ENCODE measurements at places on chromosomes 1 and 21. TPM values are rescaled to one million over a fixed set of nuclear protein-coding genes. Genes with fewer than 3 reads are reported as not detected.

The OR2L2 gene
- not detected for total RNA-seq

DNA sequence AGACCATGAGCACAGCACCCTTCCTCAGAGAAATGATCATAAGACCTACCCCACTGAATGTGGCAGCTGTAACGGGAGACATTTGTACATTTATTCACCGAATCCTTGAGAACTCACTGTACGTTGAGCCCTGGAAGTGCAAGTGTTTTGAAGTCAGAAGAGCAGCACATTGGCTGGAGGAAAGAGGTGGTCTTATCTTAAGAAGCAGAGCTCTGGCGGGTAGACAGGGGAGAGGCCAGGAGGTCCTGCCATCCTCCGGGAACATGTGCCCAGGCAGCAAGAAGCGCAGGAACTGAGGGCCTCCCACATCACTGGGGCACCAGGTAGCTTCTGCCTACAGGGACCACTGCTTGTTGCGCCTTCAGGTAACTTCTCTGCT is 169.2 kb upstream of the IRF2BP2 start:
- H3K27me3 ChIP-seq: peaks cover 50% of the 10 kb centered on the region
- no peaks in the 10 kb centered on the region for H3K4me1 ChIP-seq
- DNase-seq: no peak
- no peak overlapping the region for H3K27ac ChIP-seq
- H3K36me3 ChIP-seq: no peaks in the 10 kb centered on the region

The LCE1C gene
- not detected for total RNA-seq

The FMOD gene
- total RNA-seq: not detected

GRCh38 chr1:155255243-155256007 is at the start of gene ENTREP3:
Gene ENTREP3, minus strand, starts transcription at chr1:155255483. Its CDS starts 606 bp downstream, at chr1:155254877.
- H3K27ac ChIP-seq: peak within 1 kb of the TSS; percentile 83

DNA sequence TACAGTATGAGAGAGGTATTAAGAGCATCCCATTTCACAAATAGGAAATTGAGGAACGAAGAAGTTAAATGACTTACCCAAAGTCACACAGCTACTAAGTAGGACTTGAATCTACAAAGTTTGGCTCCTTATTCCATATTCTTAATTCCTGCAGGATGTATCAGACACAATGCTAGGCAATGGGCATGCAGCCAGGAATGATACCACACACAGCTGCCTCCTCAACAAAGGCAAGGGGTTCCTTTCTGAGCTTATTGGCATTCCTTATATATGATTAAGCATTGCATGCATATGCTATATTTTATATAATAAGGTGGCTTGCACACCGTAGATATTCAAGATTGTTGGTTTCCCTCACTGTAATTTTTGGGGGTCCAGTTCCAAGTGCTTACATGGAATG is 34.2 kb upstream of the JUN start:
- peak; percentile 96 for DNase-seq
- H3K27ac ChIP-seq: peak overlapping the region; percentile 55
- H3K4me3 ChIP-seq: no peak overlapping the region
- H3K4me1 ChIP-seq: peaks cover 66% of the 10 kb centered on the region
- H3K36me3 ChIP-seq: no peaks in the 10 kb centered on the region
- H3K27me3 ChIP-seq: no peaks in the 10 kb centered on the region

DNA sequence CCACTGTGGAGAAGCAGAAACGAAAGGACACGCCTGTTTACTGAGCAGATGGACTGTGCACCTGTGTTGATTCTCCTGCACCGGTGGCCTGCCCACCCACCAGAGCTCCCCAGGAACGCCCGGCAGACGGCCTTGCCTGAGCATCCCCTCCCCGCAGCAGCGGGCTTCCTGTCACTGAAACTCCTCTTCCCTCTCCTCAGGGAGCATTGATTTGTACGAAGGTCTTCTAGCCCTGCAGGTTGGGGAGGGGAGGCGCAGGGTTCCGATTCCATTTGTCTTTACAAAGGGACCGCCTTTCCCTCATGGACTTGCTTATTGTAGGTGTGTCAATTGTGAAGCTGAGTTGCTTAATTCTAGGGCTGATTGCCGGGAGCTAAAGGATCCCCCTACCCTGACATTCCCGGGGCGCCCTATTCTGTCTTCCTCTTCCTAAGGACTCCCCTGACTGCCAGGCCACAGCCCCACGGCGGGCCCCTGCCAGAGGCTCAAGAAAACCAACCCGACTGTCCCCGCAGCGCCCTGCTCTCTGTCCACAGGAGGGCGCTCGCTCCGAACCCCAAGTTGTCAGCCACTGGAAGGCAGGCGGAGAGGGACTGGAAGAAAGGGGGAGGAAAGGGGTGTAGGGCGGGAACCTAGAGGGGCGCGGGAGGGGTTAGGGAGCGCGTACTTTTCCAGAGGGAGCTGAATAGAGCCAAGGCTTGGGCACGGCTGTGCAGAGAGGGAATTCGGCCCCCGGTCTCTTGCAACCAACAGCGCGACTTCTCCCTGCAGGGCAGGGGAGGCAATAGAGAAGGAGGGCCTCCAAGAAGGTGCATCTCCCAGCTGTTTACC is 2.8 kb downstream of the S100A6 start:
- no peaks in the 10 kb centered on the region for H3K36me3 ChIP-seq
- H3K4me3 ChIP-seq: peak overlapping the region; percentile 85
- H3K27ac ChIP-seq: peak overlapping the region; percentile 90
- H3K4me1 ChIP-seq: peaks cover 41% of the 10 kb centered on the region
- H3K27me3 ChIP-seq: no peaks in the 10 kb centered on the region
- peak; percentile 62 for DNase-seq
